Motor neuron (in vitro differentiated cells): ENCODE measurements at places on chromosomes 5 and 9.

- peak; percentile 79 for ATAC-seq
These were observed 177.5 kb downstream of the ZDHHC21 start for GRCh38 chr9:14515571-14516198.

DNA sequence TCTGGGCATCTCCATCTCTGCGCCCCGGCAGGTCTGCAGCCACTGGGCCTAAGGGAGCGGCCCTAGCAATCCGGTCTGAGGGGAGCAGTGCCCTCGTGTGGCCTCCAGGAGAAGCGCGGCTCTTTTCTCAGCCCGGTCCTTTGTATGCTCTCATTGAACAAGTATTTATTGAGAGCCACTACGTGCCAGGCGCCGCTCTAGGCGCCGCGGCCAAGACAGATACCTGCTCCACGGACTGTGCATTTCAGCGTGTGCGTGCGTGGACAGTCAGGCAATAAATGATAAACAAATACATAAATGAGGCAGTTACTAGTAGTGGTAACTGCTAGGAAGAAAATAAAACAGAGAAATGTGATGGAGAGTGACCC is 2.3 kb upstream of the SLC4A9 start:
- peak; percentile 93 for ATAC-seq

DNA sequence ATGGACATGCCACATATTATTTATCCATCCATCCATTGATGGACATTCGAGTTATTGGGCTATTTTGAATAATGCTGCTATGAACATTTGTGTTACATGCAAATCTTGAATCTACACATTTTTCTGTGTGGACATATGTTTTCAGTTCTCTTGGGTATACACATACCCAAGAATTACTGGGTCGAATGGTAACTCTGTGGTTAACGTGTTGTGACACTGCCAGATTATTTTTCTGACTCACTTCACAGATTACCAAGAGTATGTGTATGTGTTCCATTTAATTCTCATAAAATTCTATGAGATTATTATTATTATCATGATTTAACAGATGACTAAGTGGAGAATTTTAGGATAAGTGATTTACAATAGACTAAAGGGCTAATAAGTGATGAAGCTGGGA is 26.7 kb downstream of the CYFIP2 start:
- ATAC-seq = no peak

DNA sequence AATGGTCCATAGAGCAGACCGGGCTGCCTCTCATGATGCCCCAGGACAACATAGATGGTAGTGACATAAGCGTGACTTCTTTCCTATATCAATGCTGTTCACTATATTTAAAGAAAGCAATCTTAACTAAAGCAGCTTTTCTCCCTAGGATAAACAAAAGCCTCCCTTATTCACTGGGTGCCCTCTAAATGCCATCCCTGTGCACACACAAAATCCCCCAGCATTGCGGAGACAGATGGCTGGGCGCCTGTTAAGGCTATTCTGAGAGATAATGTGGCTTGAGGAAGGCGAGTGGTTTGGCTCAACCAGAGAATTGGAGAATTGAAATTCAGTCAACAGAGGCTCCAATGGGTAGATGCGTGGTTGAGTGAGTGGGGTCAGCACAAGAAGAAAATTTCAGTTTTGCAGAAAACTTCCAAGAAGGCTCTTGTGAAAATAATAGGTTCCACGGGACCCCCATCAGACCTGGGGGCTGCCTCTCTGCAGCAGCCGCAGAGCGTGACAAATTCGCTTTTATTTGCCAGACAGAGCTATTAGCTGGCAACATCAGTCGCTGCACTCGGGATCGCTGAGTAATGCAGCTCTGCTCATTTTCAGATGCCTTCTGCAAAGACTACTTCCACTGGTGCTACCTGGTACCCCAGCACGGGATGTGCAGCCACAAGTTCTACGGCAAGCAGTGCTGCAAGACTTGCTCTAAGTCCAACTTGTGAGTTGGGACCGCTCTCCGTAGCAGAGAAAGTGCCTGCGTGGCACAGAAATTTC is 103.9 kb upstream of the ICE1 start:
- ATAC-seq = no peak

DNA sequence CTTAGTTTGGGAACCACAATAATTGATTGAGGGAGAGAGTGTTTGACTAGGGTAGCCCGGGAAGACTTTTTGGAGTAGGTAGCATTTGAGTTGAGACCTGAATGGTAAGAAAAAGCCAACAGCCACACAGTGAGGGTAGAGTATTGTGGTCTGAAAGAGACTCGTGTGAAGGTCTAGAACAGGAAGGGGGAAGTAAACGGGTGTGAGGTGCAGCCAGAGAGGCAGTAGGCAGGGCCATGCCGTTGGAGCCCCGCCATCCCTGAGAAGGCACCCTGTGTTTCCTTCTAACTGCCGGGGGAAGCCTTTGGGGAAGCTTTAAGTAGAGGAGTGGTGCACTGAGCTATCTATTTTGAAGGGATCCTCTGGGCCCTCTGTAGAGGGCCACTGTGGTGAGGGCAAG is 3.5 kb upstream of the F2RL2 start:
- ATAC-seq = no peak

DNA sequence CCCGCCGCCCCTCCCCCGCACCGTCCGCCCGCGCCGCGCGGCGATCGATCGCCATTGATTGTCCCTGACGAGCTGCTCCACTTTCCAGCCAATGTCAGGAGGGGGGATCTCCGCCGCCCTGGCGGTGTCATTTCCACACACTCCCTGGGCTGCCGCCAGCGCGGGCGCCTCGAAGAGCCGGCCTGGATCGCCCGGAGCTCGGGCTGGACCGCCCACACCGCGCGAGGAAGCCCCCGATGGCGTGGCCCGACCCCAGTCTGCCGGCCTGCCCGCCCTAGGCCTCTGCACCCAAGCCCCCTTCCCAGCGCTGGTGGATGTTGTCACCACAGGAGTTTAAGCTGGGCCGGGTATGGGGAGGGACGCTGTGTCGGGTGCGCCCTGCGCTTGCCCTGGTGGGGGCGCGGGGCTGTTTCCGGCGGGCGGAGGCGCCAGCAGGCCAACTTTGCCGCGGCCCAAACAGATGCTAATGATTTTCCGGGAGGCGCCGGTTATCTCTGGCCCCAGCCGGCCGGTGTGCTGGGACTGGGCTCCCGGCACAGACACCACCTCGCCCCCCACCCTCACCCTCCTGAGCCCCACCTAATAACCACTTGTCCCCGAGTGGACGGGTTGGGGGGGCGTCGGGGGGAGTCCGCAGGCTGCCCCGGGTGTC is 10.6 kb upstream of the CXXC5 start:
- ATAC-seq = peak; percentile 81

DNA sequence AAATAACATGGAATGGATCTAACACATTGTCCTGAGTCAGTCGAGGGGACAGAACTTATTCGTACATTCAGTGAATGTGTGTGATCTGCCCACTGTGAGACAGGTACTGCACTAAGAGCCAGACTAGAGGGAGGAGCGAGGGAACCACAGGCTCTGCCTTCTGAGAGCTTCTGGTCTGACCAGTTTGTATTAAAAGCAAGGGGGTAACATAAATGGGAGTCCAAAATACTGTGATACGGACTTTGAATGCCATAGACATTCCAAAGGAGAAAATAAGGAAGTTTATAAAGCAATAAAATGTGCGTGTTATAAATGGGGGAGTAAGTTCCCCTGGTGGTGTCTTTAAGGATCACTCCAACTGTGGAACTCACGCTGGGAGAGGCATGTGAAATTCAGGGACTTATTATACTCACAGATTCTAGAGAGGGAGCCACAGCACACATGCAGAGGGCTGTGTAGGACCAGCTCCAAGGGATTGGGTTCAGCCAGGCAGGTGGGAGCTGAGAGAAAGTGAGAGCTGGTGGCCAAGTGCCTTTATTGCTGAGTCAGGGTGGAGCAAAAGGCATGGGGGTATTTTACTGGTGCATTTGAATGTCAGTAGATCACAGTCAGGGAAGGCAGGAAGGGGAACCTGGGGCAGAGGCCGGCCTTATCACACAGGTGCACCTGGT is 186.5 kb upstream of the WWC1 start:
- ATAC-seq = no peak

DNA sequence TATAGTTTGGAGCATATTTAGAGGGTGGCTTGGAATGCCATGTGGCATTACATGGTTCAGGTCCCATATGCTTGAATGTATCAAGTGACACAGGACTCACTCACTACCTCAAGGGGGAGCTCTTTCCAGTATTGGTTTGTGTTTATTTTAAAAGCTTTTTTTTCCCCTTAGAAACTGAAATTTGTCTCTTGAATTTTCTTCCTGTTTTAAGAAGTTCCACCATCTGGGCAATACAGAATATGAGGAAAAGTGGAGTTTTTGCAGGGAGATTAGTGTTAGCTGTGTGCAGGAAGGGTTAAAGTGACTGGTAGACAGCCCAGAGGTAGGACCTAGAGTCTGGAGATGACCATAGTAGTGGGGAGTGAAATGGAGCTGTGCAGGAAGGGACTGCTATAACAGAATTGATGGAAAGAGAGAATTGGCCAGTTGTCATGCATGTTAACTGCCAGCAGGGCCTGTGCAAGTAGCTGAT is 36.6 kb downstream of the CTNNA1 start:
- peak; percentile 45 for ATAC-seq

- ATAC-seq = no peak
These were observed 25.8 kb upstream of the SLC44A1 start for GRCh38 chr9:105218673-105219072.

GRCh38 chr5:1889321-1890065 is 6.8 kb upstream of the IRX4 start:
- no peak for ATAC-seq

GRCh38 chr5:28855626-28856025 is 1817.2 kb upstream of the CDH9 start:
- no peak for ATAC-seq

GRCh38 chr5:153900703-153901395 is 137.9 kb downstream of the FAM114A2 start:
- ATAC-seq = peak; percentile 48

GRCh38 chr9:69931340-69931739 is 110.7 kb downstream of the CFAP95 start:
- no peak for ATAC-seq

- ATAC-seq = no peak
These were observed 592 bp downstream of the ANKRD55 start for GRCh38 chr5:56232538-56232937.

DNA sequence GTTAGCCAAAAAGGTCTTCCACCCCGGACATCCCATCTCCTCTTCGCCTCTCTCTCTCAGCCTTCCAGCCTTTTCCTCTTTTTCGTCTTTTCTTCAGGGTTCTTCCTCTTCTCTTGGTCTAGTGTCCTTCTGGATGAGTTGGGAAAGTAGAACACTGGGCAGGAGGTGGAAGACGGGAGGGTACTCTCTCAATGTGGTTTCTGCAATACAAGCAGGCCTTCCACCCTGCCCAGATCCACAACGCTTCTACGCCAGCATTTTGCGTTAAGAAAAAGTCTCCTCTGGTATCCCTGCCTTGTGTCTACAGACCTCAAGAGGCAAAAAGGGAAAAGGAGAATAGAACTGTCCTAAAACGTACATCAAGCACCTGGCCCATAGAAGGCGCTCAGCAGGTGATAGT is 587.8 kb downstream of the BNC2 start:
- ATAC-seq = no peak

DNA sequence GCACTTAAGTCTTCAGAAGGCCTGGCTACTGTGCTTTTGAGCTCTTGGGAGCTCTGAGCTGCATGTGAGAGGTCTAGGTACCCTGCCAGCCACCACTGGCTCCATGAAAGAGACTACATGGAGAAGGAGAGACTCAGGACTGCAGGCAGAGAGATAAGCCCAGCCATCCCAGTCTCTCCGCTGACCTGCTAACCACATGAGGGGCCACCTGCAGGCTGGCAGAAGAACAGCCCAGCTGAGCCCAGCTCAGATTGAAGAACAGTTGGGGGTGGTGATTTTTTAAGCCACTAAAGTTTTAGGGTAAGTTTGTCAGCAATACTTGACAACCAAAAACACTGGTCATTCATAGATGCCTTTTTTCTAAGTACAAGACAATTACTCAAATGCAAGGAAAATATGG is 205.0 kb upstream of the PRDM9 start:
- ATAC-seq = no peak

GRCh38 chr5:139597134-139597533 is 36.0 kb downstream of the UBE2D2 start:
- no peak for ATAC-seq

GRCh38 chr9:126955811-126956210 is 41.2 kb downstream of the RALGPS1 start:
- ATAC-seq = no peak

- peak; percentile 45 for ATAC-seq
These were observed 478 bp downstream of the TEX10 start for GRCh38 chr9:100352201-100352726.

GRCh38 chr9:18800579-18800978 is 232.4 kb downstream of the SAXO1 start:
- no peak for ATAC-seq

DNA sequence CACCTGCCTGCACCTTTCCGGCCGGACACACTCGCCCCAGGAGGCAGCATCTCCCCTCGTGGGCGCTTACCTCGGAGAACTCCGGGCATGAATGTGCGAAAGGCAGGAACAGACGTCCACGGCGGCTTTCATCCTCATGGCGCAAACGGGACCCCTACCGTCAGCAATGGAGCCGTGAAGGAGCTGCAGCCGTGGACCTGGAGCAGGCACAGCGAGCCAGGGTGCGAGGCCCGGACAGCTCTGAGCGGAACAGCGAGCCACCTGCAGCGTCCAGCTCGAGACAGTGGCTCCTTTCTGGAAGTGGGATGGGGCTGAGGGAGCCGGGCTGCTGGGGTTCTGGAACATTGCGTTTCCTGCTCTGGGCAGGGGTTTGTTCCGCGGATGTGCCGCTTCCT is 7.8 kb upstream of the SLC6A19 start:
- ATAC-seq = no peak

- no peak for ATAC-seq
These were observed 230.7 kb downstream of the NR3C1 start for GRCh38 chr5:143172739-143173138.

DNA sequence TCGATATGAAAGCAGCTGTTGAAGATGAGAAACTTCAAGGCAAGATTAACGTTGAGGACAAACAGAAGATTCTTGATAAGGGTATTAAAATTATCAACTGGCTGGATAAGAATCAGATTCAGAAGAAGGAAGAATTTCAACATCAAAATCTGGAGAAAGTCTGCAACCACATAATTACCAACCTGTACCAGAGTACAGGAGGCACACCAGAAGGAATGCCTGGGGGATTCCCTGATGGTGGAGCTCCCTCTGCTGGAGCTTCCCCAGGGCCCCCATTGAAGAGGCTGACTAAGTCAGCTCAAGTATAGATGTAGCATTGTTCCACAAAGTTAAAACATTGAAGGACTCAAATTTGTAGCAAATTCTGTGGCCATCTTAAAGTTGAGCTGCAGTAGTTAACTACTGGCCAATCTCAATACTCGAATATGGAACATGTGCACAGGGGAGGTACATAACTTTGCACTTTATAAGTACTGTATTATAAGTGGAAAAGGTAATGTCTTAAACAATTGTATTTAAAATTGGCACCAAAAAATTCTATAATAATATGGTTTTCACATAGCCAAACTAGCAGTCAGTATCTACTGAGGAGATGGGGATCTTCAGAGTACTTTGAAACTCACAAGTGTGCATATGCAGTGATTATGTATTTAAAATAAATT is 237.5 kb downstream of the CHSY3 start:
- ATAC-seq = peak; percentile 96
